ENCODE measurements at places on chromosomes 1 and 21.

DNA sequence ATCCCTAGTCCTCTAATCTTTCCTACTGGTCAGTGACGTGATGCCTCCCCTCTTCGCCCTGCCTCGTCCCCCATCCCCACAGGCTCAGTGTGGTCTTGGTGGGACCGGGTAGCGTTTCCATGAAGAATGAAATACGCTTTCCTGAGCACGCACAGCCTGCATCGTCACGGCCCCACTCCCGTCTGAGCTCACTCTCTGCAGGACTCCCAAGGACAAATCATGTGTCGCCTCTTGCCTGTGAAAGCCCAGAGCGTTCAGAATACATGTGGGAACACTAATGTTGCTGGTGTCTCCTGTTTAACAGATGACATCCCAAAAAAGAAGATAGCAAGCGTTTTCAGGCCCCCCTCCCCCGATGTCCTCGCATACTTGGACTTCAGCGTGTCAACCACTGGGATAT, 49.2 kb downstream of the S100B start:
- no peak for DNase-seq

DNA sequence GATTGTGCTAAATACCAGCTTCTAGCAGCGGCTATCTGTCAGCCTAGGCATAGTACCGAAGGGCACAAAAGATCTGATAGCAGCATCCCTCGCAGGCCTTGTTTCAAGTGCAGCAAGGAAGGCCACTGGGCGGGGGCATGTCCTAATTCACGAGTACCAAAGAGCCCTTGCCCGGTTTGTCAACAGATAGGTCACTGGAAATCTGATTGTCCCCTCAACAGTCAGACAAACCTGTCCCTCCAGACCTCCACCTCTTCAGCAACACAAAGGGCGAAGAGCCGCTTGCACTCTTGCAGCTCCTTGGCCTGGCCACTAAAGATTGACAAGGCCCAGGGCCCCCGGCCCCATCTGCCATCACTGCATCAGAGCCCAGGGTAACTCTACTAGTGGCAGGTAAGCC, 22.7 kb upstream of the CA6 start:
- DNase-seq: no peak

GRCh38 chr21:24785033-24785432, 822.2 kb downstream of the MRPL39 start:
- no peak for DNase-seq

DNA sequence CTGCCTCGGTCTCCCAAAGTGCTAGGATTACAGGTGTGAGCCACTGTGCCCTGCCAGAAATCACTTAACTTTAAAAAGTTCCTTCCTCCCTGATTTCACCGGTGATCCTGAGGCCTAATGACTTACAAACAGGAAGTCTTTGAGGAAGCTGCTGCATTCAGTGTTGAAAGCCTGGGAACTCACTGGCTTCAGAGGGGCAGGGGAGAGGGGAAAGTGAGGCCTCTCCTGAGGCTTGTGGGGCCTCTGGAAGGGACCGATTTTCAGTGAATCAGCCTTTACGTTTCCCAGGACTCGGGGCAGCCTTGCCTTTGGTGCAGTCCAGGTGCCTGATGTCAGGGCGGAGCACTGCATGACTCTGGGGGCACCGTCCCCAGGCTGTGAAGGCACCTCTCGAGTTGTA, 30.1 kb upstream of the ARHGEF10L start:
- no peak for DNase-seq

DNA sequence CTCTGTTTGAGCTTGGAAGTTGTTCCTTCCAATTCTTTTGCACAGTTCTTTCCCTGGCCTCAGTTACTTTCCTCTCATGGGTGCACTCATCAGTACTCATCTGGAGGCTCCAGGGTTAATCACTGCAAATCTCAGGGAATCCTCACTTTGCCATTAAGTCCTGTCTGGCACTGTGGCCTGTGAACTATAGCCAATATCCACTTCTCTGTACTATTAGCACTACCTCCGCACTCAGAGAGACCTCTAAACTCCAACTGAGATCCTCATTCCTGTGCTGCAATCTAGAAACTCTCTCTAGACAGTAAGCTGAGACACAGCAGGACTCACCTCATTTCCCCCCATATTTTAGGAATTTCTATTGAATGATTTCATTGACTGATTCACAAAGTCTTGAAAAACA, 311.3 kb downstream of the NCAM2 start:
- DNase-seq: no peak

DNA sequence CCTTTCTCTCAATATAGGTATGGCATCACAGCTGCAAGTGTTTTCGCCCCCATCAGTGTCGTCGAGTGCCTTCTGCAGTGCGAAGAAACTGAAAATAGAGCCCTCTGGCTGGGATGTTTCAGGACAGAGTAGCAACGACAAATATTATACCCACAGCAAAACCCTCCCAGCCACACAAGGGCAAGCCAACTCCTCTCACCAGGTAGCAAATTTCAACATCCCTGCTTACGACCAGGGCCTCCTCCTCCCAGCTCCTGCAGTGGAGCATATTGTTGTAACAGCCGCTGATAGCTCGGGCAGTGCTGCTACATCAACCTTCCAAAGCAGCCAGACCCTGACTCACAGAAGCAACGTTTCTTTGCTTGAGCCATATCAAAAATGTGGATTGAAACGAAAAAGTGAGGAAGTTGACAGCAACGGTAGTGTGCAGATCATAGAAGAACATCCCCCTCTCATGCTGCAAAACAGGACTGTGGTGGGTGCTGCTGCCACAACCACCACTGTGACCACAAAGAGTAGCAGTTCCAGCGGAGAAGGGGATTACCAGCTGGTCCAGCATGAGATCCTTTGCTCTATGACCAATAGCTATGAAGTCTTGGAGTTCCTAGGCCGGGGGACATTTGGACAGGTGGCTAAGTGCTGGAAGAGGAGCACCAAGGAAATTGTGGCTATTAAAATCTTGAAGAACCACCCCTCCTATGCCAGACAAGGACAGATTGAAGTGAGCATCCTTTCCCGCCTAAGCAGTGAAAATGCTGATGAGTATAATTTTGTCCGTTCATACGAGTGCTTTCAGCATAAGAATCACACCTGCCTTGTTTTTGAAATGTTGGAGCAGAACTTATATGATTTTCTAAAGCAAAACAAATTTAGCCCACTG, 11.5 kb downstream of the HIPK1 start:
- DNase-seq: no peak

GRCh38 chr1:218371927-218372672, 27.0 kb downstream of the TGFB2 start:
- no peak for DNase-seq
